ENCODE measurements at places on chromosomes 2 and 18.

DNA sequence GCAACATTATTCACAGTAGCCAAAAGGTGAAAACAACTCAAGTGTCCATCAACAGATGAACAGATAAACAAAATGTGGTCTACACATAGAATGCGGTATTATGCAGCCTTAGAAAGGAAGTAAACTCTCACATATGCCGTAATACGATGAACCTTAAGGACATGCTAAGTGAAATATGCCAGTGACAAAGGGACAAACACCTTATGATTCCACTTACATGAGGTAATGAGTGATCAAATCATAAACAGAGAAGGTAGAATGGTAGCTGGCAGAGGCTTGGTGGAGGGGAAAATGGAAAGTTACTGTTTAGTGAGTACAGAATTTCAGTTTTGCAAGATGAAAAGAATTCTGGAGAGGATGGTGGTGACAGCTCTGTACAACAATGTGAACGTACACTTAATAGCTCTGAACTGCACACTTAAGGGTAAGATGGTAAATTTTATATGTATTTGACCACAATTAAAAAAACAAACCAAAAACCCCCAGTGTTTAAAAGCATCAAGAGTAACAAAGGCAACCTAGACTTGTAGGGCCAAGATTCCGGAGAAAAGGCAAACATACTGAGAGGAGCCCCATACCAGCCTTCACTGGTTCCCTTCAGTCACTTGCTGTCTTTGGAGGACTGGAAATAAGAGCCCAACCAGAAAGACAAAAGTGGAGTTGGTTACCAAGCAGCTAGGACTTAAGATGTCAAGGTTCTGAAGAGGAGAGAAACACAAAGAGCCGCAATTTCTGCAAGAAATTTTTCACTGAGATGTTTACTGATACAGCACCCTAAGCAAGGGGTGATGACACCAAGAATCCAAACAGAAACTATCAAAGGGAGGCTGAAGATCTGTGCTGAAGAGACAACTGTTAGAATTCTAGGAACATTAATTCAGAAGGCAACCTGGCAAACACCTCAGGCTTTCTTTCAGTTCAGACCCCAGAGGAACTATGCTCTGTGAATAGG lies 61.3 kb downstream of the CUL3 start:
- no peak for DNase-seq

DNA sequence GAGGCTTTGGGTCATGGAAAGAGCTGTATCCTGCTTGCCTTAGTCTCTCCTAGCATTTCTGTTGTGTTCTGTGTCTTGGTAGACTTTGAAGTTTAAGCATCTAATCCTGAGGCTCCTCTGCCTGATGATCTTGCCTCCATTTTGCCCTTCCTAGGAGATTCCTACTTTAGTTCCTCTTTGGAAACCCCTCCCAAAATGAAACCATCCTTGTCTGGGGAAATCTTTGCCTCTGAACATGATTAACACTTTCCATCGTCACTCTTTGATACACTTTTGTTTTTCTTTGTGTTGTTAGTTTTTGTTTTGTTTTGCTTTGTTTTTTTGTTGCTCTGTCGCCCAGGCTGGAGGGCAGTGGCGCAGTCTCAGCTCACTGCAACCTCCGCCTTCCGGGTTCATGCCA lies 9.2 kb downstream of the ATG16L1 start:
- DNase-seq, result no peak

DNA sequence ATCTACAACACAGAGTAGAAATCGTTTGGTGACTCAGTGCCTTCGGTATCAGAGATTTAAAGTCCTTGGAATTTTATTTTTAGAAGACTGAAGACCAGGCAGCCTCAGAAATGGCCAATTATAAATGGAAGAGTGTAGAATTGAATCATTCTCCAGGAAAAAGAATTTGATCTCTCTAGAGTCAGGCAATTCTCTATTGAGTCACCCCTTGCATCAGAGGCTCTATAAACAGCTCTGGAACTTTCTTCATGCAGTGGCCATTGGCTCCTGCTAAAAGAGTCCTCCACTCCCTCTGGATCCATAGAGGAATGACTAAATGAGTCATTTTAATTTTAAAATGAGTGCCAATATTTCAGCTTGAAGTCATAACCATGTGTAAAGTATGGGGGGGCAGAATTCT lies 816.2 kb downstream of the TDRD15 start:
- DNase-seq, result no peak

DNA sequence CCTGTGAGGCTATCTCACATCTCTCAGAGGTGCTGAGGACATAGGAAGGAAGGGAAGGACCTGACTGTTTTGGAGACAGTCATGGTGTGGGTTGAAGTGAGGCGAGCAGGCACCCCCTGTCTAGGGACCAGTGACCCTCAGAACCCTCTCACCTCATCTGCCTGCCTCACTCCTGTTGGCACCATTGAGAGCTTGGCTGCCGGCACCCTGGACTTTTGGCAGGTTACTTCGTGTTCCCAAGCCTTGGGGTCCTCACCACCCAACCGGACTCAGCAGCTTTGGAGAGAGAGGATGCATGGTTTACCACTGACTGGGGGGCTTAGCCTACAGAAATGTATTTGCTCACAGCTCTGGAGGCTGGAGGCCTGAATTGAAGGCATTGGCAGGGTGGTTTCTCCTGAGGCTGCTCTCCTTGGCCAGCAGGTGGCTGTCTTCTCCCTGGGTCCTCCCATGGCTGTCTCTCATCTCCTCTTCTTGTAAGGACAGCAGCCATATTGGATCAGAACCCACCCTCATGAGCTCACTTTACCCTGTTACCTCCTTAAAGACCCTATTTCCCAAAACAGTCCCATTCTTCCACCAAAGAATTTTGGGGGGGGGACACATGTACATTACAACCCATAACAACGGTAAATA lies 142.0 kb downstream of the TSN start:
- DNase-seq, result peak; percentile 71

GRCh38 chr2:229348128-229348527 lies 77.0 kb upstream of the PID1 start:
- DNase-seq, result peak; percentile 77

DNA sequence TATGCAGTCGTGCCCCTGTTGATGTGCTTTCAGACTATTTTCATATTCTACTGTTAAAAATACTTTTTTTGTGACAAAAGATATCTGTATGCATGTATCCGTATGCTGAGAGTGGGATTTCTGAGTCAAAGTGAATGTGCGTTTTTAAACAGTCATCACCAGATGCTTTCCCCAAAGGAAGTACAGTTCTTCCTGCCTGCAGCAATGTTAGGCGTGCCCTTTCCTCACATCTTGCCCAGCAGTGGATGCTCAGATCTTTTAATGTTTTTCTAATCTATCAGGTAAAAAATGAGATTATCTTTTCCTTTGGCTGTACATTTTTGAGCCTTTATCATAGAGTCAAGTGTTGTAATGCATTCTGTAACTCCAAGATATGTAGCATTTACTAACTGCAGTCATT lies 111.7 kb downstream of the PTPRM start:
- DNase-seq, result no peak

- no peak for DNase-seq
Observed at GRCh38 chr2:46367286-46367685, 70.1 kb downstream of the EPAS1 start.

GRCh38 chr2:11572996-11573395 lies 39.2 kb downstream of the GREB1 start:
- DNase-seq, result no peak

GRCh38 chr18:5287854-5288253 lies 7.7 kb downstream of the ZBTB14 start:
- DNase-seq, result no peak

- peak; percentile 84 for DNase-seq
Observed at GRCh38 chr18:50986360-50987087, 18.7 kb downstream of the ELAC1 start.

DNA sequence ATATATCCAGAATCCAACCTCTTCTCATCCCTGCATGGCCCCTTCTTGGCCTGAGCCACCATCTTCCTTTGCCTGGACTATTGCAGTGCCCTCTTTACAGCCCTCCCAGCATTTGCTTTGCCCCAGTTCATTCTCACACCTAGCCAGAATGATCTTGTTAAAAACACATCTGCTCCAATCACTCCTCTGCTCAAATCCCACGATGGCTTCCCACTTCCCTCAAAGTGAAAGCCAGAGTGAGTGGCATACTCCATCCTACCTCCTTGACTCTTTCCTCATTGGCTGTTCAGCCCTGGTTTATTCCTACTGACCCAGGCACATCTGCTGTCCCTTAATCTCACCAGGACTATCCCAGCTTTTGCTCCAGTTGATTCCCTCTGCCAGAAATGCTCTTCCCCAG lies 14.7 kb downstream of the SULT6B1 start:
- no peak for DNase-seq

- no peak for DNase-seq
Observed at GRCh38 chr18:47790036-47790435, 140.4 kb downstream of the SMAD2 start.

DNA sequence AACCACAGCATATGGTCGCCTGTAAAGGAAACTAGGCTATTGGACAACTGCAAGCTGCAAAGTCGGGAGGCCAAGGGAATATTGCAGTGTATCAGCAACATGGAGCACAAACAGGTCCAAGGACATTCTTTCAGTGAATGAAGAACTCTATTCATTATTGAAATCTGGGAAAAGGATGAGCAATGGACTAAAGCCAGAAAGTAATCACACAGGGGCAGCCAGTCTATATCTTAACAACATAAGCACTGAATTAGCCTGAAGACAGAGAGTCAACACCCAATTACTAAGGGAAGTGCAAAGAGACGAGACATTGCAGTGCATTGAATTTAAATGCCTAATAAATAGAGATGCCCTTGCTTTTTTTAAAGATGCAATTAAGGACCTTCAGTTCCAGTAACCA lies 615.5 kb upstream of the SETBP1 start:
- no peak for DNase-seq

DNA sequence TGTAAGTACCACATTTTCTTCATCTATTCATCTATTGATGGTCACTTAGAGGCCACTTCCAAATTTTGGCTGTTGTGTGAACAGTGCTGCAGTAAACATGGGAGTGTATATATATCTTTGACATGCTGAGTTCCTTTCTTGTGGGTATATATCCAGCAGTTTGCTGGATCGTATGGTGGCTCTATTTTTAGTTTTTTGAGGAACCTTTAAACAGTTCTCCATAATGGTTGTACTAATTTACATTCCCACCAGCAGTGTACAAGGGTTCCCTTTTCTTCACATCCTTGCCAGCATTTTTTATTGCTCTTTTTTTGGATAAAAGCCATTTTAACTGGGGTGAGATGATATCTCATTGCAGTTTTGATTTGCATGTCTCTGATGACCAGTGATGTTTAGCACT lies 7.3 kb upstream of the ATP5MC3 start:
- DNase-seq, result no peak

GRCh38 chr2:173150087-173150486 lies 74.4 kb downstream of the MAP3K20 start:
- peak; percentile 75 for DNase-seq

Measured in GM23248 (cell line).